ENCODE measurements at places on chromosomes 6 and 20.

- no peak for DNase-seq
Measured at GRCh38 chr6:107652526-107653182, 162.7 kb downstream of the SOBP start.

DNA sequence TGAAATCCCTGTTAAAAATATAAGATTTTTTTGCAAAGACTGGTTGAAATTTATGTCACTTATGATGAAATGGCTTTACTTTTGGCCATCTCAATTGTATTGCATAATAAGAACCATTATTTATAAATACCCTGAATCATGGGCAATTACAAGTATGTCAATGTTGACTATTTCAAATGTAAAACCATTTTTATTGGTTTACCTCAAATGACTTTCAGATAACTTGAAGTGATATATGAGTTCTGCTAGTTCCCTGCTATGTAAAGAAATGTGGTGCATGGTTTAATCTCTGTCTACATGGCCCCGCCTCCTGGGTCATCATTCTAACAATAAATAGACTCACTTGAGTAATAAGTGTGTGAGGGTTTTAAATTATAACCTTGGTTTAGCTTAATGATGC, 275.6 kb upstream of the PREP start:
- no peak for DNase-seq

DNA sequence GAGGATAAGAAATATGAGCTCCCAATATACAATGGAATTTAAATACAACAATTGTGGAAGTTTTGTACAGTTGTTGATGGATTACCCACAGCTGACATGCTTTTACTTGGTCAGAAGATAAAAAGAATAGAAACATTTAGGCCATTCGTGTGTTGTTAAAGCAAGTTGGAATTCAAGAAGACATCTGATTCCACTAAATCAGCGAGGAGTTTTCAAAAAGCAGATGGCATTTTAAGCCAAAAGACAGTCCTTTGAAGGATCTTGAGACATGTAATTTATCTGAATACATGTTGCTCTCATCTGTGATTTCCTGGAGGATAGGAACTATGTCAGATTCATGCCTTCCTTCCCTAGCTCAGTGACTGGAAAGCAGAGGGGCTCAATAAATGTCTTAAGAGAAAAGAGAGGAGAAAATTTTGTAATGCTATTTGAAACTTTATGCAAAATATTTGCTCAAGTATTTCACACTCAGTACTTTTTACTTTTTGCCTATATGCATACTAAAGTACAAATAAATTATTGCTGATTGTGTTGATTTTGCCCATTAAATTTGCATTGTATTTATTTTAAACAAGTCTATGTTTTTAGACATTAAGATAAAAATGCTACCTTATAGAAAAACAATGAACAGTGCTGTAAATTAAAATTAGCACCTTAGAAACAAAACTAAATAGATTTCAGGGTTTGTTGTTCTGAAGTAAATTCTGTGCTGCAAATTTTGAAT, 733.8 kb upstream of the FLRT3 start:
- DNase-seq, result no peak

- DNase-seq, result no peak
Measured at GRCh38 chr20:2775139-2775538, 25.3 kb downstream of the CPXM1 start.

GRCh38 chr20:14634665-14635064, 297.3 kb upstream of the FLRT3 start:
- no peak for DNase-seq

DNA sequence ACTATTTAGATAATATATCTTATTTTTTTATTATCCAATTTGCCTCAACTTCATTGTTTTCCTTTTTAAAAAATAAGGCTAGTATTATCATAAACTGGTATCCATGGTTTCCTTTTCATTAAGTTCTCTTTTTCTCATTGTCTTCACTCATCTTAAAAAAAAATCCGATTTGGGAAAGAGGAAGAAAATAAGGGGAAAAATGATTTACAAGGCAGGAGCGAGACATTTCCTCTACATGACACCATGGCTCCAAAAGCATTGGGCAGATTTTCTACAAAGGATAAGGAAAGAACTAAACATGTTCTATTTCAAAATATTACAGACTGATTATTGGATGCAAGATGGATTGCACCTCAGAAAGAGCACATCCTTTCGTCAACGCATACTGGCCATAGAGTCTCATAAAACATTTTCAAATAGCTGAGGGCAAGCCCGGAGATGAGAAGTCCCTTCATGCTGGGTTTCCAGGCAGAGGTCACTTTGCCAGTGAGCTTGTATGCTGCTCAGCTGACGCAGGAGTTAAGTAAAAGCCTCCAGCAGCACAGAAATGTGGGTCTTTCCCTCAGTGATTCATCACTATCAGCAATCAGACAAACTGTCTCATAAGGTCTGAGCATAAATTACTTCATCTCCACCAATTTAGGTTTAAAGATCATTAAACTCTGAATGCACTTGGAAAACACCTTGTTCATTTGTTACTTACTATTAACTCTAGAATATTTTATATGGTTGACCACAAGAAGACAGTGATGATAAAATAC, 129.0 kb upstream of the TNFAIP3 start:
- DNase-seq, result no peak

- DNase-seq, result no peak
Measured at GRCh38 chr20:56163806-56164205, 84.7 kb upstream of the MC3R start.

DNA sequence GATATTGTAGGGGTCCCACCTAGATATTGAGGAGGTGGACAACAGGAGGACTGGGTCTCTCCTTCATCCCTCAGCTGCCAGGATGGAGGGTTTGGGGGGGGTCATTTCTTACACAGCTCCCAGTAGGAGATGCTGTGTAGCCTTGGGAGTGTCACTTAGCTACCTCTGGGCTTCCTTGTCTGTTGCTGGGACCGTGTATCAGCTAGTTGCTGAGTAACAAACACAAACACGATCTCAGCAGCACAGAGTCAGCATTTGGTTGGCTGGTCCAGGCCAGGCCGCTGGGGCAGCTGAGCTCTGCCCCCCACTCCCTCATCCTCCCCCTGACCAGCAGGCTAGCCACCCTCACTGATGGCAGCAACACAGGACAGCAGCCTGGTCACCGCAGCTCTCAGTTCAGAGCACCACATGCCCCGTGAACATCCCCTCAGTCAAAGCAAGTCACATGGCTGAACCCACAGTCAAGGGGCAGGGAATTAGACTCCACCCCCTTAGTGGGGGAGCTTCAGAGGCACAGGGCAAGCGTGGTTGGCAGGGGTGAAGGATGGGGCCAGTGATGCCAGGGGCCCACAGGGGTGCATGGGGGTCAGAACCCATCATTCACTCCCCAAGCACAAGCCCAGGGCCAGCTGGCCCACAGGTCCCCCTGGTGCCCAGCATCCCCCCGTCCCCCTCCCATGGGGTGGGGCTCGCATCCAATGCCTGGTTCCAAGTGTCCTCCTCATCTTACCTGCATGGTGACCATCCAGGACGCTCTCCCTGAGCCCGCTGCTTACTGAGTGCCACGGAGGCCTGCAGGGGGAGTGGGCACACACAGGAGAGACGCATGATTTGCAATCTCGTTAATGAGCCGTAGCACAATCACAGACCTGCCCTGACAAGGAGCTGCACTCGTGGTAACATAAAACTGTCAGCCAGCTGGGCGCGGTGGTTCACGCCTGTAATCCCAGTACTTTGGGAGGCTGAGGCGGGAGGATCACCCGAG, 112.4 kb downstream of the TAF4 start:
- no peak for DNase-seq

GRCh38 chr6:170106906-170107525, 183.9 kb downstream of the DLL1 start:
- DNase-seq, result no peak

GRCh38 chr6:30061858-30062458, 893 bp downstream of the POLR1H start:
- no peak for DNase-seq
